ENCODE measurements at places on chromosomes 16 and 17.

GRCh38 chr16:70778901-70779309 is 22.1 kb downstream of the VAC14 start:
- peak; percentile 58 for DNase-seq

GRCh38 chr16:54554581-54554980 is 268.0 kb upstream of the IRX3 start:
- DNase-seq: no peak

GRCh38 chr17:40533896-40534295 is 31.4 kb downstream of the CCR7 start:
- DNase-seq: no peak

- DNase-seq: no peak
Observed at GRCh38 chr16:30070490-30070889, 4.9 kb downstream of the ALDOA start.

DNA sequence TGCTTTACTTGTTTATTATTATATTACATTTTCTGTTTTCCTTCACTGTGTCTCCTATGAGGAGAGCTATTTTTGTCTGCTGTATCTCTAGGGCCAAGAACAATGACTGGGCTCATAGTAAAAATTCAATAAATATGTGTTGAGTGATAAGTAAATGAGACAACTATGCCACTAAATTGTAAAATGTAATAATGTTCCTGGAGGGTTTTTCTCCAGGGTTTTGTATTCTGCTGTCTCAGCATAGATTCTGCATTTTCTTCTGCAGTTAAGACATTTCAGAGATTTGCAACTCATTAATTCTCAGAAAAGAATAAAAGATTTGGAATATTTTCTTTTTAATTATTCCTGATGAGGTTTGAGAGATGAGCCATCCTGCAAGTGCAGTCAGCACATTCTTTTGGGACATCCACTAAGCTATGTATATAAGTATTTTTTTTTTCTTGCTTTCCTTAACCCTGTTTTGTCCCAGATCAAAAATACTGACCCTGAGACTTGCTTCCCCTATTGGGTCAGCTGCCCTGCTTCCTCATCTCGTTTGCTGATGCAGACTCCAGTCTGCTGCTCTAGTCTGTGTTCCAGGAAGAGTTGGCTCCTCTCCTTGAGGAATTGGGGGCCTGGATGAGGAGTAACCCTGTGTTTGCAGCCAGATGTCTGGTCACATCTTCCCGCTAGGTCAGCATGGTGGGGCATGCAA is 122.9 kb downstream of the ABCA8 start:
- no peak for DNase-seq

- no peak for DNase-seq
Observed at GRCh38 chr17:61398721-61399130, 917 bp upstream of the TBX2 start.

DNA sequence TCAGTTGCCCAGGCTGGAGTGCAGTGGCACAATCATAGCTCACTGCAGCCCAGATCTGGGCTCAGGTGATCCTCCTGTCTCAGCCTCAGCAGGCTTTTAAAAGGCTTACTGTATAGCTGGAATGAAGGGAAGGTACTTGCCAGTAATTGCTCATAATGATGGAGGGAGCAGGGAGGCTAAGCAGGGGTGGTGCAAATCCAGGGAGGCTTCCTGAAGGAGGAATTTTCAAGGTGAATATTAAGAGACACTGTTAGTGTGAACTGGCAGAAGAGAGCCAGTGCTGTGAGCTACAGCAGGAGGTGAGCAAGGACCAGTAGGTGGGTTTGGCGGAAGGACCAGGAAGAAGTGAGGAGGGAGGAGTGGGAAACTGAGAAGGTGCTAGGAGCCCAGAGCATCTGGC is 24.7 kb downstream of the CRHR1 start:
- no peak for DNase-seq

DNA sequence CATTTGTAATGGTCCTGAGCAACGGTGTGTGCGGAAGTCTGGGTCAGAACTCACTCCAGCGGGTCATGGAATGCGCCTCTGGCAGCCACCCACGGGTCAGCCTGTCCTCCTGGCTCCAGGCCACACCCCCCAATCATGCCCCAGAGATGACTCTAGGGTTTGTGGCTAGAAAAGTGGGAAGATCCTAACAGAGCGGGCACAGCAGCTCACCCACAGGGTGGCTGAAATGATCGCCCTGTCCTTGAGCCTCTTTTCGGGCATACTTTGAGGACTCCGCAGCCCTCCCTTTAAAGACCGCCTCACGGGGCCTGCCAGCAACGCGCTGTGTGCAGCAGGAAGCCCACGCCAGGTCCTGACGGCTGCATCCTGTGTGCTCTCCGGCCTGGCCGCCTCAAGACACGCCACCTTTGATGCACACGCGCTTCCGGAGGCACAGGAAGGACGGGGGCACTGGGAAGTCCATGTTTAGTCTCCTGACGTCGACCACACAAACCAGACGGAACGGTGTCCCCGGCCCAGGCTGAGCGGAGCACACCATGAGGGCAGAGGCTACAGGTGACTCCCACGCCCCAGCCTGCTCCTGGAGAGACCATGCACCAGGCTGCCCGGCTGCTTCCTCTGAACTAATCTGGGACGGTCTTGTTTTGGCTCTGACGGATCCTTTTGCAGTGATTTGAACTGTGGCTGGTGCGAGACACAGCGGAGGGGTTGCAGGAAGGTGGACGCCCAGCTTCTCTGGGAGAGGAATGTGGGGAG is 92.9 kb downstream of the TBC1D16 start:
- DNase-seq: no peak

- no peak for DNase-seq
Observed at GRCh38 chr16:400061-400591, 1.6 kb upstream of the DECR2 start.

DNA sequence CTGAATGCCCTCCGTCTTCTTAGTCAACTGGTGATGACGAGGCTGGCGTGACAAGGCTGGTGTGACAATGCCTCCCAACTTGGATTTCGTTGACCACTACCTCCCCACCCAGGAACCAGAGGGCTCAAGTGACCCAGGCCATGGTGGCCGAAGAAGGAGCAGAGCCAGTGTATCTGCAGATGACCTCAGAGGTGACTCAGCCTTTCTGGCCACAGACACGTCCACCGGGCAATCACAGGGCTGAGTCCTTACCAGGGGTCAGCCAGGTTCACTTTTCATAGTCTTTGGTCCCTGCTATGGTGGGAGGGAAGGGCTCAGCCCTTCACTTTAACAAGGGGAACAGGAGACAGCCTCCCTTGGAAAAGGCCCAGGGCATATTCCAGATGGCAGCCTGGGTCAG is 116.3 kb downstream of the MAF start:
- DNase-seq: no peak

- DNase-seq: no peak
Observed at GRCh38 chr16:72191551-72191950, 19.6 kb upstream of the PMFBP1 start.
